ENCODE measurements at places on chromosomes 4 and X.
A peak's percentile ranks its signal among the peaks of the same experiment; 100 is the strongest.

DNA sequence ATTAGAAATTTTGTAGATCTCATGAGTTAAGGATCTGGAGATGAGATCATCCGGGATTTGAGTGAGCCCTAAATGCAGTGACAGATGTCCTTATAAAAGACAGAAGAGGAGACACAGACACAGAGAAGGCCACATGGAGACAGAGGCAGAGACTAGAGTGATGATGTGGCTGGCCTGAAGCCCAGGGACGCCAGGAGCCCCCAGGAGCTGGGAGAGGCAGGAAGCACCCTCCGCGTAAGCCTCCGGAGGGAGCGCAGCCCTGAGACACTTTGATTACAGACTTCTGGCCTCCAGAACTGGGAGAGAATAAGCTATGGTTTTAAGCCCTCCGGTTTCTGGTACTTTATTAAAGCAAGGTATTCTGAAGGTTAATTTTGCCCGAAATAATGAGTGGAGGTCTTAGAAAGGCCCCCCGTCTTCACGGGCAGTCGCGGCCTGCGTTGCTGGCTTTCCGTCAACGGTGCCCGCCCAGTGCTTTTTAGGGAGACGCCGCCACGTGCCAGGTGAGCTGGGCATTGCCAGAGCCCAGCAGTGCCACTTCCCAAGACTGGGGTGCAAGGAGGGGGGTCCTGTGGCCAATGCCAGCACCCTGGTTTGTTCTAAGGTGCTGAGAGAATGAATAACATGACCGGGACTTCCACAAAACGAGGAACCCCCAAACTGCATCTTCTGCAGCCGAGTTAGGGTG is 8.1 kb downstream of the DHRSX start:
- no peak for DNase-seq

- DNase-seq: peak; percentile 66
Observed at GRCh38 chr4:186105647-186106321, 1.3 kb downstream of the FAM149A start.

GRCh38 chrX:10199212-10199611 is 42.4 kb downstream of the CLCN4 start:
- no peak for DNase-seq

- DNase-seq: no peak
Observed at GRCh38 chr4:165532976-165533375, 154.2 kb downstream of the CPE start.

DNA sequence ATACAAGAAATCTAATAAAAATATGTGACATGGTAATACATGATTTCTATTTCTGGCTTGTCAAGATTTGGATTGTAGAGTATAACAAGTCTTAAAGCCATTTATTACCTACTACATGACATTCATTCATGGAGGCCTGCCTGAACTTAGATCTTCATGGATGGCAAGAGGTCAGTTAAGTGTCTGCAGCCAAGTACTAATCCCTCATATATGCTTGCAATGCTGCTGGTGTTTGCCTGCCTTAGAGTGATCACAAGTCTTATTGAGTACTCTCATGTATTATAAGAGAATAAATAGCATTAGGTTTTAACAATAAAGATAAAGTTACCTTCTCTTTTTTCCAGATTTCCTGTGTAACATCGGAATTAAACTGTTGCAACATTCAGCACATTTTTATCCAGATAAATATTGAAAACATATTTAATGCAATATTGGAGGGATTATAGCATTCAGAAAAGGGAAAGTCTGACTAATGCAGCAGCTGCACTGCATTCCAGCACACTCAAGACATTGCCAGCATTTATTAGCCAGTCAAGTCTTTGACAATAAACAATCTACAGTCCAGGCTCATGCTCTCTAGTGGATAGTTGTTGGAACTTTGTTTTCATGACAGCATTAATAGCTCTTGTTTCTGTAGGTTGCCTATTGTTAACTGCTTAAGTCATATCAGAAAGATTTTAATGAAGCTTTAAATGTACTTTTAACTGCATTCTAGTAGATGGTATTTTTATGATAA is 737.1 kb downstream of the FAT4 start:
- peak; percentile 79 for DNase-seq

DNA sequence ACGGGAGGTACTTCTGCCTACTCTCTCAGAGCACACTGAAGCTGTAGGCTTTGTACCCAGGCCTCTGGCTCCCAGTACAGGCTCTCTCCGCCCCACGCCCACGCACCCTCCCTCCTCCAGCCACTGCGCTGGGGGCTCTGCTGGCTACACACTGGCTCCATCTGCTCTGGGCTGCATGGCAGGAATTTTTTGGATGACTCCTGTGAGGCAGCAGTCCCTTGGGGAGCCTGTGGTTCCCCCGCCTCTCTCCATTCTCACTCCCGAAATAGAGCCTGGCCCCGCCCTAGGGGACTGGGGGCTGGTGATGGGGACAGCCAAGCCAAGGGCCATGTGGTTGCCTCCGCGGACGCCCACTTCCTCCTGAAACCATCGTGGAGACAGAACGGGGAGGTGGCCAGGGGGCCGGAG is 58.1 kb upstream of the ADRA2C start:
- DNase-seq: no peak

- DNase-seq: no peak
Observed at GRCh38 chr4:76732246-76732645, 165.7 kb downstream of the SOWAHB start.

GRCh38 chr4:76874176-76874575 is 23.8 kb downstream of the SOWAHB start:
- no peak for DNase-seq

GRCh38 chr4:56622176-56622575 is 58.9 kb downstream of the HOPX start:
- DNase-seq: peak; percentile 39

DNA sequence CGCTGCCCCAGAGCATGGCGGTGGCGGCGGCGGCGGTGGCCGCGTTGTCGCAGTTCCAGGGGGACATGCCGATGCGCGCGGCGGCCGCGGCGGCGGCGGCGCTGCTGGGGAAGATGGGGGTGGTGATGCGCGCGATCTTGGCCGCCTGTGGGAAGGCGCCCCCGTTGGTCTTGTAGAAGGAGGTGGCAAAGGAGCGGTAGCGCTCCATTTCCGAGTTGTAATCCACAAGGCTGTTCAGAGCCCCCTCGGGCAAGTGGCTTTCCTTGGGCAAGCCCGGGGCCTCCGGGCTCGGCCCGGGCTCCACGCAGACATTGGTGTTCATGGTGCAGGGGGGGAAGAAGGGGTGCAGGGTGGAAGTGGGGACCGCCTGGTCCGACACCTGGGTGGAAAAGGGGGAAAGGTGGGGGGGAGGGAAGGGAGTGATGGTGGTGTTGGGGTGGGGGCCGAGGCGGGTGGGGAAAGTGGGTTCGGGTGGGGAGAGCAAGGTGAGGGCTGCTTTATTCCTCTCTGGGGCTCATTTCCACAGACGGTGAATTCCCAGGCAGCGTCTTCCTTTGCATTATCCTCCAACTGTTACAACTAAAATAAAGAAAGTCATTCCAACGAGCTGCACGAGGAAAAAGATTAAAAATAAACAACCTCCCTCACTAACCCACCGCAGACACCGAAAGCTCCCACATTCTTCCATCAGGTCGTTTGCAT is 3.1 kb downstream of the CXXC4 start:
- DNase-seq: peak; percentile 83

GRCh38 chrX:39157796-39158195 is 356.5 kb downstream of the MID1IP1 start:
- DNase-seq: no peak

- DNase-seq: no peak
Observed at GRCh38 chrX:37608156-37608555, 36.7 kb downstream of the LANCL3 start.

DNA sequence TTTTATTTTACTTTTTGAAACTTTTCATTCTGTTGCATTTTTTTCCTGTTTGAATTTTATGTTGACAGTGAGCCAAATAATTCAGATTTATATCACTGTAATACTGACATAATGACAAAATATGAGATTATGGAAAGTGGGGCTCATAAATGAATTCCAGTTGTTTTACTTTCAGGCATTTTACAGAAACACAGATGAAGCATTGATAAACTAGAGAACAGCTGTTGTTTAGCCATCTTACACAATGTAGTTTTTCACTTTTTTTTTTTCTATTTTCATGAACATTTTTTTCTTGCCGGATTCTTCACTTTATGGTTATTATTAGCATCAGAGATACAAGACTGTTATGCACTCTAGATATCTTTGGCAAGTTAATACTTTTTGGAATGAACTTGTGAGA is 91.7 kb upstream of the PAQR3 start:
- DNase-seq: no peak

- DNase-seq: no peak
Observed at GRCh38 chr4:11286533-11286932, 142.2 kb downstream of the HS3ST1 start.

DNA sequence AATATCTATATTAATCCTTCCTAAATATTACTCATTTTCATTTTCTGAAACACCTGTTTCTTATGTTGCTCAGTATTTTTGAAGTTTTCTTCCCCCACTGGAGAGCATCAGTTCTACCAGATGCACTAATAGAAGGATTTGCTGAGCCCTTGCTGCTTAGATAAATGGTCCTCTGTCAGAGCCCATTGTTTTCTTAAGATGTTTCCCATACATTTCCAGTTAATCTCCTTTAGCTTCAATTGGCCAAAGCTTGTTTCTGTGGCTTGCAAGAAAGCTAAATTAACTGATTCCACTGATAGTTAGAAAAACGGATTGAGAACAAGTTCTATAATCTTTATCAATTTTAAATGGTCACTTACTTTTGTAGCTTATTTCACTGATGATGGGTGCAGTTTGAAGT is 1425.5 kb downstream of the PCDH18 start:
- DNase-seq: no peak

GRCh38 chrX:22196149-22196548 is 76.6 kb upstream of the CBLL2 start:
- DNase-seq: no peak

GRCh38 chr4:87018753-87019152 is 83.9 kb downstream of the AFF1 start:
- no peak for DNase-seq

DNA sequence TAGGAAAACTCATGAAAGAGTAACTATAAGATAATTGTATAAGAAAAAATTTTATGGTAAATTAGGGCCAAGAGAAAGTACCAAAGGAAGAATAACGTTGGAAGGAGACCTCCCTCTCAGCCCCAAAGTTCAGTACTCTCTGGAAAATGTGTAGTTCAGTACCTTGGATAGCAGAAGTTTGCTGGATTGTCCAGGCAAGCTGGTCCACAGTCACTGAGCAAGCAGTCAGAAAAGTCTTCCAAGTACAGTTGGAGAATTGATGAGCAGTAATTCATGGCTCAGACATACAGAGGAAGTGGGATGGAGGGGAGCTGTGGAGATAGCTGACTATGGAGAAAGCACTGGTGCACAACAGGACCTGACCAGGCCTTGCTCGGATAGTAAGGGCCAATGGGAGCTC is 598.2 kb upstream of the NDST4 start:
- peak; percentile 9 for DNase-seq

GRCh38 chrX:139554376-139554775 is 23.8 kb downstream of the F9 start:
- DNase-seq: no peak

GRCh38 chrX:103276581-103277002 is at the start of gene TCEAL5:
Gene TCEAL5 (minus strand): TSS chrX:103276750. CDS start chrX:103274563, 2,187 bp downstream.
- DNase-seq: peak; percentile 86

DNA sequence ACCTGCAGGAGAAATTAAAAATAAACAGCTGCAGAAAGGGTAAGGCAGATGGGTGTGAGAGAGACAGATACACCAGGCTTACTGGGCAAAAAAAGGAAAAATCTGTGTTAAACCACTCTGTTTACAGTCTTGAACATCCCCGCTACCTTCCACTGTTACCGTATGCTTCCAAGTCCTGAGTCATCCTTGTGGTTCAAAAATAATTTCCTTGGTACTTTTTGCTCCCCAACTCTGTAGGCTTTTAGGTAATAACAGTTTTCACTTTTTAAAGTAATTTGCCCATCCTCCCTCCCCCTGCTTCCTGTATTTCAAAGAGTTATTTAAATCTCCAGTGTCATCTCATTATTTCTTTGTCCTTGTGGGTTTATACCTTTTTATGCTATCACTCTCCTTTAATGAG is 210.1 kb upstream of the FAT4 start:
- DNase-seq: no peak

GRCh38 chrX:150291014-150291413 is 72.1 kb upstream of the MAMLD1 start:
- DNase-seq: no peak

DNA sequence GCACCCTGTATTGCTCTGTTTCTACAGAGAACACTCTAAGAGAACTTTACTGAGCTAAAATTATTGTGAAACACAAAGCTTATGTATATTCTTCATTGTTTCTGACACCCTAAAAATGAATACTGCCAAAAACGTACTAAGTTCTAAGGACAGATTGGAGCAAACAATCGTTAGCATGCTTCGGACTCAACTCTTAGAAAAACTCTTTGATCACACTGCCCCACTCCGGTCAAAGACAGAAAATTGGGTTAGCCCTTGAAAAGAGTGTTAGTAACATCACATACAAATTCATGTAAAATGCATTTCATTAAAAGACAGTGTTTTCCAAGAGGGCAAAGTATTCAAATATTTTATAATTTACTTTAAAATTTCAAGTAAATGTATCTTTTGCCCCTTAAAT is 177.4 kb downstream of the DCHS2 start:
- DNase-seq: peak; percentile 81

DNA sequence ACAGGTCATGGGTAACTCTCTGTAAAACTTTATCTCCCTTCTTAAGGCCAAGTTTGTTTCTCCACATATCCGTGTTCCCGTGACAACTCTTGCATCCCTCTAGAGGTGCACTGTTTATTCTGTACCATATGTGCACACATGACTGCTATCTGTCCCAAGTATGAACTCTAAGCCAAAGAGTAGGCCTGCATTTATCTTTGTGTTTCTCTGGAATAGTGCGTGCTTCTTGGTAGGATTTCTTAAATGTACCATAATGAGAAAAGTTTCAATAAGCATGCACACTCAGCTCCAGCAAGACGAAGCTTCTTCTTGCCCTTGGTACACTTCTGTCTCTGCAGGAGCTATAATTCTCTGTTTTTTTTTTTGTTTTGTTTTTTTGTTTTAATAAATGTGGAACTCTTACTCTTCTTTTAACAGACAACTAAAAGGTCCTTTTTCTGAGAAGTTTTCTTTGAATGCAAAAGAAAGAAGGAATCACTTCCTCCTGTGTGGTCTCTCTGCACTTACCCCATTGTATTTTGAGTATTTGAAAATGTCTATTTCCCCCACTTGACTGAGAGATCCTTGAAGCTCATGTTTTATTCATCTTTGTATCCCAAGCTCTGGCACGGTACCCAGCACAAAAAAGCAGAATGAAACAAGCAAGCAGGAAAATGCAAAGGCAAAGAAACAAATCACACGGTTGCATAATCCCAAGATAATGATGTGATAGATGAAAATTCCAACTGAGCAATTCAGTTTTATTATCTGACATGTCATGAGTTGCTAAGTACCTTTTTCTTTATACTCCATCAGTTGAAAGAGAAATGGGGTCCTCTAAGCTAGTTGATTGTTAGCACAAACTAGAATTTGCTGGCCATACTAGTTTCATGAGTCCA is 521.9 kb upstream of the BOD1L1 start:
- DNase-seq: no peak

GRCh38 chr4:56684320-56685050 is 3.4 kb upstream of the HOPX start:
- no peak for DNase-seq
